Fibroblast of skin of abdomen (primary cell): ENCODE measurements at places on chromosomes 1 and 21.

DNA sequence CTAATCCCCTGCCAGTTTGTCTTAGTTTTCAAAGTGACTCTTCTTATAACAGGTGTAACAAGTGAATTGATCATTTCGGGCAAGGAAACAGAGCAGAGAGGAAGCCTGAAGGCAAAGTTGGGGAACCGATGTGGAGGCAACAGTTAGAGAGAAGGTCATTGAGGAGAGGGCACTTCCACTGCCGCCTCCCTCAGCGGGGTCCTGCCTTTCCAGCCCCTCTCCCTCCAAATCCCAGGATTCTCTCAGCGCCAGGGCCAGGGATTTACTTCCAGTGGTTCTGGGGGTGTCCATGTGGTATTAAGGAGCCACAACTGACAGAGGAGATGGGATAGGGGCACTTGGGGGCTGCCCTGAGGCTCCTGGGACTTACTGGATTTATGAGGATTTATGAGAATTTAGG is 39.7 kb upstream of the PDE9A start:
- DNase-seq: no peak

- peak; percentile 63 for DNase-seq
Measured at GRCh38 chr1:170660871-170661645, 2.9 kb upstream of the PRRX1 start.

GRCh38 chr1:186655876-186656275 is 24.3 kb downstream of the PTGS2 start:
- no peak for DNase-seq

DNA sequence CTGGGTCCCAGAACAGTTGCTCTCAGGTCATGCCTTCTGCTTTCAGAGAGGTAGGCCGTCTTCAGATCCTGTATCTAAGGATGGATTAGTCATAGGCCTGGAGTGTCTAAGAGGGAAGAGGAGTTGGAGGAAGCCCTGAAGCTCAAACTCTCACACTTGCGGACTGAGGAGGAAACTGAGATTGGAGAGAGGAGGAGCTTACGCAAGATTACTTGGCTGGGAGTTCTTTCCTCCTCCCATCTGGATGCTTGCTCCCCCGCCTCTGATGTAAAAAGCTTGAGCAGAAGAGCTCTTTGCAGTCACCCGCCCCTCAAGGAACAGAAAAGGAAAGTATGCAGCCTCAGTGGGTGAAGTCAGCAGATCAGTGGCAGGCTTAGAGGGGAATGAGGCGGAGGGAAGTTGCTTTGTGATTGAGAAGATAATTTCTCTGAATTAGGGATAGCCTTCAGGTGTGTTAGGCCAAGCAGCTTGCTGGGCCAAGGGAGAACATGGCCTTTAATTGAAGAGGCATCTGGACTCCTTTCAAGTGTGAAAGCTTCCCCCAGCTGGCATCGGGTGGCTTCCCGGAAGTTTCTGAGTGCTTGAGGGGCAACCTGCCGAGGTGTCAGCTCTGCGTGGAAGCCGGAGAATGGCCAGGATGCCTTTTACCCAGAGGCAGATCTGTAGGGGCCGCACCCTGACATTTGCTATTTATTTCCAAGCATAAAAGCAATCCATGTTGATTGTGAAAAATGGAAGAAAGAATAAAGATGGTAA is 6.6 kb downstream of the ADORA1 start:
- peak; percentile 58 for DNase-seq

- DNase-seq: no peak
Measured at GRCh38 chr1:93346421-93346993, 800 bp downstream of the DR1 start.

GRCh38 chr1:12442217-12442616 is 175.8 kb downstream of the DHRS3 start:
- DNase-seq: no peak

- no peak for DNase-seq
Measured at GRCh38 chr1:1157033-1157365, 16.7 kb upstream of the TTLL10 start.

GRCh38 chr21:42509244-42509643 is 4.4 kb upstream of the SLC37A1 start:
- DNase-seq: no peak

DNA sequence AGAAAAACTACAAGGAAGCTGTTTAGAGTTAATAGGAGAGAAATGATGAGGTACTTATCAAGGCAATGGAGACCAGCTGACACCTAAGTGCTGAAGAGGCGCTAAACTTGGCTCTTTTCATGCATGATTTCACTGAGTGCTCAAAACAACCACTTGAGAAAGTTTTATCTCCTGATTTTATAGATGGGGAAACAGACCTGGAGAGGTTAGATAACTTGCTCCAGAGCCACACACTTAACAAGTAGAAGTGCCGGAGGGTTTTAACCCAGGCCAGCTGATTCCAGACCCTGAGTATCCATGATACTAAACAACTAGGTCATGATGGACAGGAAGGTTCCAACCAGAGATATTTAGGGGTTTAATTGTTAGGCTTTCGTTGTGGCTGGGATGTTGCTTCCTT is 25.9 kb downstream of the UBE2U start:
- no peak for DNase-seq

- DNase-seq: no peak
Measured at GRCh38 chr1:220875260-220875659, 4.0 kb upstream of the HLX start.

DNA sequence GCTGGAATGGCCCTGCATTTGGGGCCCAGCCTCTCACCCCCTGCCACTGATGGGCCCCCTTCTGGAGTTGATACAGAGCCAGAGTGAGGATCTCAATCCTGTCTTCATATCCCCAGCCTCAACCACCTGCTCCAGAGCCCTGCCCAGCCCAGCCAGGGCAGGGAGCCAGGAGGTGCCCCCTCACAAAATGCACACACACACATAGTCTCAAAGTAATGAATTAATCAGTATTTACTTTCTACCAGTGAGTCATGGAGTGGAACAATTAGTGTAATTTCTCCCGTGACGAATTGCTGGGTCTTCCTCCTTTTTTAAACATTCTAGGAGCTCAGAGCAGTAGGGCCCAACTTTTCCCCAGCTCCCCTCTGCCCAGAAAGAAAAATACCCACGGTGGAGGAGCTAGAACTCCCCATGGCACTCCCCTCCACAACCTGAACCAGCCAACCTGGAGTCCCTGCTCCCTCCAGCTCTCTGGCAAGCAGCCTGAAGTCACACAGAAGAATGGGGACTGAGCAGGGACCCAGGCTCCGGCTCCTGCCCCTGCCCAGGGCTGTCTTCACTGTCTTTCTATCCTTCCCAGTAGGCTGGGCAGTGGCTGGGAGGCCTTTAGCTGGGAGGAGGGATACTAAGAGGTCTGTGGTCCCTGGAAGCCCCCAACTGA is 29.3 kb downstream of the SDC3 start:
- DNase-seq: no peak

DNA sequence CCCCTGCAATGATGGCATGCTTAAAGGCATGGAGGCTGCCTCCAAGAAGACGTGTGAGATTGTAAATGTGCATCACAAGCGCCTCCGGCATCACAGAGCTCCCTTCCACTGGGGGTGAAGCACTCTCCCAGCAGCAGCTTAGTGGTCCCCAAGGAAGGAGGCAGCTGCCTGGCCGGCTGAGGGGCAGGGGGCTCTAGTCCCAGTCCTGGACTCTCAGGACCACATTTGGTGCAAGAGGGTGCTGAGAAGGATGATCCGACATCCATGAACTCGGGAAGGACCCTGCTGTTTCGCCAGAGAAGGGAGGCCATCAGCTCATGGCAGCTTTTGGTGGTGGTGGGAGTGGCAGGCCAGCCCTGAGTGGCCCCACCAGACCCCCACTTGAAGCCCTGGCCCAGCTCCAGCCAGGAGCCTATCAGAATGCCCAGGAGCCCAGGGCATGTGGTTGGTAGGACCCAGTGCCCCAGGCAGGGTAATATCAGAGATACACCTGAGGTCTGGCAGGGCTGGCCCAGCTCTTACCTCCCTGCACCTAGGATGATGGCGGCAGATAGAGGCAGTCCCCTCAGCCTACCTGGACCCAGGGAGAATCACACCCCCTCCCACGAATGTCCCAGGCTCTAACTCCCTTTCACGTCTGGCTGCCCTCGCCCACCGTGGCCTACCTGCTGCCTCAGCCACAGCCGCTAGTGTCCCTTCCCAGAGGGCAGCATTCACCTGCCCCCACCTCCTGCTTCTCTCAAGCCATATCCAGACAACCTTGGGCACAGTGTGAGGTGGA is 2.4 kb upstream of the WNT9A start:
- DNase-seq: no peak

DNA sequence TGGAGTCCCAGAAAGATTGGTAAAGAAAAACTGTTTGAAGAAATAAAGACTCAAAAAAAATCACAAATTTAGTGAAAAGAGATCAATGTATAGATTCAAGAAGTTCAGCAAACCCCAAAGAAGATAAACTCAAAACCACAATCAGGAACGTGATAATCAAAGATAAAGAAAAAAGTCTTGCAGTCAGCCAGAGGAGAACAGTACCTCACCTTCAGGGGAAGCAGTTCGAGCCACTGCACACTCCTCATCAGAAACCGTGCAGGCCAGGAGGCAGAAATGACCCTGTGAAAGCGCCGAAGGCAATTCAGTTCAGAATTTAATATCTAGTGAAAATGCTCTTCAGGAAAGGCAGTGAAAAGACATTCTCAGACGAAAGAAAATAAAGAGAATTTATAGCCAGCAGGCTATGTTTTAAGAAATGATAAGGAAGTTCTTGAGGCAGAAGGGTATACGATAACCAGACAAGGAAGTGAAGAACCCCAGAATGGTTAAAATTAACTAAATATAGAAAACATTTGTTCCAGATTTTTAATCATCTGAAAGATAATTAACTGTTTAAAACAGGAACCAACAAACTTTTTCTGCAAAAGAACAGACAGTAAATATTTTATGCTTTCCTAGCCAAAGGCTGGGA is 13.5 kb upstream of the SUMO3 start:
- DNase-seq: no peak

- DNase-seq: no peak
Measured at GRCh38 chr1:170535418-170535817, 3.5 kb downstream of the GORAB start.

DNA sequence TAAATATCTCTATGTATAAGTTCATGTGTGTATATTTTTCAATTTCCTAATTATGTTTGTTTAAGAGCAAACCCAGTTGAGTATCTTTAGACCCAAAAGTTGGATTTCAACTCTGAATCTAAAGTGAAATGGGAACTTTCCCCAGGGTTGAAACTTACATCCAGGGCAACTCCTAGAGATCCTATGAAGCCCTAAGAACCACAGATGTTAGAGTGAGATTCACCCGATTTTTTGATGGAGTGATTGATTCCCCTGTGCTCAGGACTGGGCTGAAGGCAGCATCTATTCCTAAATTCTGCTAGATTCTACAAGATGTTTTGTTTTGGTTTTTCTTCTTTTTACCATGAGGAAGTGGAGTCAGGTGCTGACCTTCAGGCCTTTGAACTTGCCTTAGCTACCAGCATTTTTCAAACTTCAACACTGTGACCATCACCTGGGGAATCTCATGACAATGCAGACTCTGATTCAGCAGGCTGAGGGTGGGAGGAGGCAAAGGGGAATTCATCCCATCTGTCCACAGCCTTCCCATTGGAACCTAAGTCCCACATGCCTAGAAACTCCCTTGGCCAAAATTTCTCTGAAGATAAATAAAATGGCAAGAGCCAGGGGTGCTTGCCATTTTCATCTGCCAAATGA is 145.5 kb downstream of the ETS2 start:
- DNase-seq: no peak

GRCh38 chr1:96880626-96881025 is 159.0 kb downstream of the PTBP2 start:
- DNase-seq: no peak

DNA sequence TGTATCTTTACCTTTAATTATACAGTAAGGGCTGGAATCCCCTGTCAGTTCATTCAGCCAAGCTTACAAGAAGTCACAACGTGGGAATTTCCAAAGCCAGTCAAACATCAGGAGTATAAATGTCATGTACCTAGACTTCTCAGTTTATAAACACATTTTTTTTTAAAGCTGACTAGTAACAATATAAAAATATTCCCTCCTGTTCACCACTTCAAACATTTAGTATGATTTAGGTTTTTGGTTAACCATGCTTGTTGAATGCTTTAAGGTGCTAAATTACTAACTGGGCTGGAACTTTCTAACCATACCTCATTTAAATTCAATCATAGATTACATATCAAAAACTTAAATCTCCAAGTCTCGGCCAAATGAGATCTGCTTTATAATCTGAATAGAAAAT is 44.0 kb downstream of the JAK1 start:
- no peak for DNase-seq

GRCh38 chr1:95854457-95854856 is 620.4 kb downstream of the RWDD3 start:
- DNase-seq: no peak

DNA sequence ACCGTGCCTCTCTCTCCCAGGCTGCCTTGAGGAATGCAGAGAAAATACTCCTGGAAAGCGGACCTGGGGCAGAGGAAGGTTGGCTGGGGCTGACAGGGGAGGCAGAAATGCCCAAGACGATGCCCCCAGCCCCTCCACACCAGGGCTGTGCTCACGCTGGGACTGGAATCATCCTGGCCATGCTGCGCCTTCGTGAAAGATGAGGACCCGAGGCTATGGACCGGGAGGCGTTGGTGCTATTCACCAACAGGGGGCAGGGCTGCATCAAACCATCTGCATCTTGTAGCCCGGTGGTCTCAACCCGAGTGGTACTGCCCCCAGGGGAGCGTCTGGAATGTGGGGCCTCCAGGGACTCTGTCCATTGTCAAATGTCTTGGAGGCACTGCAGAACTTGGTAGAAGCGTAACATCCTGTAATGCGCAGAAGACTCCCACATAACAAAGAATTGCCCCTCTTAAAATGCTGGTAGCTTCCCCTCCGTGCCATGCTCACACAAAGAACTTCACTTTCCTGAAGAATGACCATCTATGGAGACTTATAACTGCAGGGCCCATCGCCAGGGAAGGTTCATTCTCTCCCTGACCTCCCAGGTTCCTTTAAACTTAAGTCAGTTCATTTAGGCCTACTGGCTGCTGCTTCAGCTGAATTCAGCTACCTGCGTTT is 251.2 kb downstream of the RRAGC start:
- DNase-seq: peak; percentile 16

DNA sequence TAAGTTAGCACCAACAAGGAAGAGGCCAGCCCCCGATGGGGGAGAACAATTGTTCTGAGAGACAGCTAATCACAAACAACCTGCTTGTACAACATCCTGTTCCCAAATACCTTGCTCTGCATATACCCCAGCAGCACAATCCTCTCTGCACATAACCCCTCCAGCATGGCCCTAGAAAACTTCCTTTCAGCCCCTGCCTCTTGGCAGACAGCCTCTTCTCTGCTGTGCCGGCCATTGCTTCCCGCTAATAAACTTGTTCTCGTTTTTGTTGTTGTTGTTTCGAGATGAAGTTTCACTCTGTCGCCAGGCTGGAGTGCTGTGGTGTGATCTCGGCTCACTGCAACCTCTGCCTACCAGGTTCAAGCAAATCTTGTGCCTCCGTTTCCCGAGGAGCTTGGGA is 392.7 kb downstream of the SMYD3 start:
- no peak for DNase-seq

DNA sequence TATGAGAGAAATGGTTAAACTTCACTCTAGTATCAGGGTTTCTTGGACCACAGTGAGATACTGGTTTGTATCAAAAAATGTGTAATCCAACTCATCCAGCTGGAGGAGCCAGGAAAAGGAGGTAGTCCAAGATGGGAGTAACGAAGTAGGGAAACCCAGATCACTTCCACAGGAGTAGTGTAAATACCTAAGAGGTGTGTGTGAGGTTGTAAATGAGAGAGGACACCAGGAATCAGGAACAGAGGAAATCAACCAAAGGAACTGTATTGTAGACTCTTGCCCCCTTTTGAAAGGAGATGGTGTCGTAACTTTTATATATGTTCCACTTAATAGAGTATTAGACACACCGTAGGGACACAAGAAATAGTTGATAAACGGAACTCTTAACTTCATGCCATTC is 19.7 kb upstream of the TLCD4 start:
- no peak for DNase-seq
